Testis (tissue), 5 donors: ENCODE measurements at places on chromosomes 5 and 9. TPM values are rescaled to one million over a fixed set of nuclear protein-coding genes. Genes with fewer than 3 reads are reported as not detected.
A peak's percentile ranks its signal among the peaks of the same experiment; 100 is the strongest.

GRCh38 chr5:67475489-67475888 lies 278.9 kb upstream of the CD180 start:
- DNase-seq = no peak
- no peaks in the 10 kb centered on the region for H3K4me1 ChIP-seq
- no peak overlapping the region for H3K4me3 ChIP-seq
- no peaks in the 10 kb centered on the region for H3K27me3 ChIP-seq
- H3K27ac ChIP-seq = peak overlapping the region; percentile 42

FGF18 gene
- total RNA-seq = 0.79 TPM

CRHBP gene
- 3.3 TPM for total RNA-seq

- H3K36me3 ChIP-seq = no peaks in the 10 kb centered on the region
- no peak overlapping the region for H3K4me3 ChIP-seq
- H3K27ac ChIP-seq = no peak overlapping the region
- no peak for DNase-seq
- no peaks in the 10 kb centered on the region for H3K4me1 ChIP-seq
- H3K27me3 ChIP-seq = no peaks in the 10 kb centered on the region
Measured at GRCh38 chr5:147961208-147961749, 54.9 kb upstream of the C5orf46 start.

GRCh38 chr9:133763272-133764183 lies 25.4 kb upstream of the SARDH start:
- peak; percentile 4 for DNase-seq
- H3K36me3 ChIP-seq = no peaks in the 10 kb centered on the region
- no peak overlapping the region for H3K27ac ChIP-seq
- no peak overlapping the region for H3K4me3 ChIP-seq
- no peaks in the 10 kb centered on the region for H3K4me1 ChIP-seq
